ENCODE measurements at places on chromosomes 5 and 9.
A peak's percentile ranks its signal among the peaks of the same experiment; 100 is the strongest.

- DNase-seq = no peak
Observed at GRCh38 chr5:68479524-68479923, 264.0 kb downstream of the PIK3R1 start.

DNA sequence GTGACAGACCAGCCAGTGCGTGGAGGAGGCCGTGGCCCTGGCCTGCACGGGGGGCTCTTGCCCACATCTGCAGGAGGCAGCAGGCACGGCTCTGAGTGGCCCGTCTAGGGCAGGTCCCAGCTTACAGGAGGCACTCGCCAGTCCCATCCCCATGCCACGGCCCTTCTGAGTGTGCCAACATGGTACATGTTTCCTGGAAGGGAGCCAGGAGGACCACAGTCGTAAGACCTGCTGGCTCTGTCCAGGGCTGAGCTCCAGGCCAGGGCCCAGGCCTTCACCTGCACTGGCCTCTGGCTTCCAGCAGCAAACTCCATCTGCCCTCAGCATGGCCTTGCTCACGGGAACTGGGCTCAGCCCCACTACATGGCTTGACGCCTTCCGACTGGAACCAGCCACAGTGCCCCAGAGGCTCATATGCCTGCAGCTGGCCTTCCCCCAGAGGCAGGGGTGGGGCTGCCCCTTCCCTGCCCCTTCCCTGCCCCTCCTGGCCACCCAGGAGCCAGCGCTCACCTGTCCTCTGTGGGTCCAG is 3.8 kb downstream of the NKD2 start:
- DNase-seq = no peak

DNA sequence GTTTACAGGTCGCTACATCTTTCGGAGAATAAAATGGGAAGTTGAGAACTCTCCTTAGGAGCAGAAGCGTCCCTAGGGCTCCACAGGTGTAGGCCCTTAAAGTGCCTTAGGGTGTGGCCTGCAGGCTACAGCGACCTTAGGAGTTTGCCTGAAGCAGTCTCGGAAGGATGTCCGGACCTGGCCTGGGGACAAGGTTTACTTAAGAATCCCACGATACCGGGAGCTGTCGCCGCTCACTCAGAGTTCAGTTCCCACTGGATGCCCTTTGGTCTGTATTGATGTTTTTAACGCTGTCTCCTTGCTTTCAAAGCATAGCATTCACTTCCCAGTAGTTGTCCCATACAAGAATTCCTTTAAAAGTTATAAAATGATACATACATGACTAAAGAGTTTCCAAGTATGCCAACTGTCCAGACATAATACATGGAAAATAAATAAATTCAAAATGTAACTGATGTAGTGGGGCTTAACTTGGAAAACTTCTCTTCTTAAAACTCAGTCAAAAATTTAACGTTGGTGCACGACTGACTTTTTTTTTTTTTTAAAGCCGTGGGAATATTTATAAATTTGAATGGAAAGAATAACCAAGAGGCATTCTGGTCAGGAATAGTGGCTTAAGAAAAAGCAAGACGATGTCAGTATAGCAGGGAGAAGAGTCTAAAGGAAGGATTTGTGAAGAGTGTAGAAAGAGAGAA is 848 bp downstream of the RAD50 start:
- DNase-seq = peak; percentile 30

GRCh38 chr9:21810388-21810787 is 8.0 kb downstream of the MTAP start:
- DNase-seq = no peak

GRCh38 chr9:109629615-109630014 is 131.5 kb upstream of the PTPN3 start:
- DNase-seq = no peak

- DNase-seq = no peak
Observed at GRCh38 chr9:13432904-13433303, 153.4 kb upstream of the MPDZ start.

GRCh38 chr9:120927269-120928014 is 846 bp upstream of the TRAF1 start:
- DNase-seq = no peak

DNA sequence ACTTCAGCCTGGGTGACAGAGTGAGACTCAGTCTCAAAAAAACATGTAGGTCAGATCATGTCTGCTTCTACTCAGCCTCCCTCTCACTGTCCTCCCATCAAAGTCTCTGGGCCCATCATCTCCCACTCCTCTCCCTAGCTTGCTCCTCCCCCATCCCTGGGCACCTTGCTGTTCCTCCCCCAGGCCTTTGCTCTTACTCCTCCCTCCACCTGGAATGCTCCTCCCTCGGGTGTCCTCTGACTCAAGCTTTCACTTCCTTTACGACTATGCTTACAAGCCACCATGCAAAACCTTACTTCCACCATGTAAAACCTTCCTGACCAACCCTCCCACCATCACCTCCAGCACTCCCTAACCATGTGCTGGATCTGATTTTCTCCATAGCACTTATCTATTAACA is 51.5 kb downstream of the MTMR12 start:
- DNase-seq = no peak

GRCh38 chr9:2291980-2292704 is 277.0 kb downstream of the SMARCA2 start:
- no peak for DNase-seq

DNA sequence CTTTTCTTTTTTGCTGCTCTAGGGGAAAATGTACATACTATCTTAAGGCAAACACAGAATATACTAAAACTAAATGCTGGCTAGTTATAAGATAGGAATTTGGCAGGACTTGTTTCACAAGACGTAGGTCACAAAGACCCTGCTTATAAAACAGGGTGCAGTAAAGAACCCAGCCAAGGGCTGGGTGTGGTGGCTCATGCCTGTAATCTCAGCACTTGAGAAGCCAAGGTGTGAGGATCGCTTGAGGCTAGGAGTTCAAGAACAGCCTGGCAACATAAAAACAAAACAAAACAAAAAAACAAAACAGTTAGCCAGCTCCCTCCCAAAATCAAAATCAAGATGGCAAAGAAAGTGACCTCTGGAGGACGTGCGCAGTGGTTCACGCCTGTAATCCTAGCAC is 49.5 kb upstream of the DENND4C start:
- no peak for DNase-seq

- peak; percentile 34 for DNase-seq
Observed at GRCh38 chr9:128685636-128686489, 3.2 kb upstream of the SET start.

- DNase-seq = no peak
Observed at GRCh38 chr5:32487424-32487823, 42.9 kb upstream of the ZFR start.

DNA sequence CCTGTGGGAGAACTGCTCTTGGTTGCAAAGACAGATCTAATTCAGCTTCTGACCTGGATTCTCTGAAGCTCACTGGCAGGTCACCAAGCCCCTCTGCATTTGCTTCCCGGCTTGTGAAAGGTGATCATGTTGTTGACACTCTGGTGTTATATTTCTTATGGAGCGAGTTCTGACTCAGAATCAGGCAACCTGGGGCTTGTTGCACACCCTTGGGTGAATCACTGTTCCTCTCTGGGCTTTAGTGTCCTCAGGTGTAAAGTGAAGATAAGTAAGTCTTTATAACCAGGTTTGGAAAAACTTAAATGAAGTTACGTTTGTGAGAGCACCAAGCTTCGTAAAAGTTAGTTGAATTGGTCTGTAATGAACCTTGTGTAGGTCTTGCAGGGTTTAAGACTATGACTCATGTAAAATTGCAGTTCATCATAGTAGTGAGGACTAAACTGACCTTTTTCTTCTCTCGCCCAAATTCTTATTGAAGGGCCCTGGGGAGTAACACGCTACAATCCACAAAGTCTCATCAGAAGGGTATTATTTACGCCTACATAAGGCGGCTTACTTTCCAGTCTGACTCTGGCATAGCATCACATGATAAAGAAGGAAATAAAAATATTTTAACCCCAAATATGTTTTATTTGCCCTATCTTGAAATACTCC is 218.6 kb downstream of the TMEM38B start:
- DNase-seq = no peak

DNA sequence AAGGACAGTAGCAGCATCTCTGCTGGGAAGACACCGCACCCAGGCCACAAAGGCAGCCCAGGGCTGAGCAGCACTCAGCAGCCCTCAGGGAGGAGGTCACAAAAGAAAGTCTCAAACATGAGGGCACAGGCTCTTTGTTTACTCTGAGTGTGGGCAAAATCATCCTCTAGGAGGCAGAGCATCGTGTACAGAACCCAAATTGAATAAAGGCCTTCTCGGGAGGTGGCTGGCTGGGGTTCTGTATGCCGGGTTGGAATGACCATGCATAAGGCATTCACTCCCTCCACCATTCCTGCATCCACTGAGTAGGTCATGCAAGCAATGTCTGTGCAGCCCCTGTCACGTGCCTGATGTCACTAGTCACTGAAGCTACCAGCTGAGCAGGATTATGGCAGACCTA is 412.8 kb downstream of the SPOCK1 start:
- no peak for DNase-seq

DNA sequence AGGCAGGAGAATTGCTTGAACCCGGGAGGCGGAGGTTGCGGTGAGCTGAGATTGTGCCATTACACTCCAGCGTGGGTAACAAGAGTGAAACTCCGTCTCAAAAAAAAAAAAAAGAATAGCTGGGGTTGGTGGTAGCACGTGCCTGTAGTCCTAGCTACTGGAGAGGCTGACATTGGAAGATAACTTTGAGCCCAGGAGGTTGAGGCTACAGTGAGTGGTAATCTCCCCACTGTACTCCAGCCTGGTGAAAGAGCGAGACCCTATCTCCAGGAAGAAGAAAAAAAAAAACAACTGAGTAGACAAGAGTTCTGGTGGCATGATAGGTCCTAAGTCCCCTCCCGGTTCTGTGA is 26.3 kb downstream of the GOLGA2 start:
- DNase-seq = no peak

DNA sequence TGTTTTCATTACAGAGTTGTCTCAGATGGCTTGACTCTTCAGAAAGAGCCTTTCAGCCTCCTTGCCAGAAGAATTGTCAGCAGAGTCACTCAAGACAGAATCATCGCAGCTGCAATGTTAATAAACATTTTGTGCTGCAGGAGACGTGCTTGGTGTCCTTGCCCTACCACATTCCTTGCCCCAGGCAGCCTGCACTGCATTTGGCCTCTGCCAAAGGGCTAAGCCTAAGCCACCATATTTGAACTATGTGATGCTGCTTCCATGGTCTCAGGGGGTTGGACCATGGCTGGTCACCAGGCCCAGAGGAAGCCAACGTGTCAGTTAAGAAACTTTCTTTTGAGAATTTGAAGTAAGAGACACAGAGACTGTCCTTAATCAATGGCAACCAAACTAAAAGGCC is 145.4 kb downstream of the ACTL7B start:
- no peak for DNase-seq

DNA sequence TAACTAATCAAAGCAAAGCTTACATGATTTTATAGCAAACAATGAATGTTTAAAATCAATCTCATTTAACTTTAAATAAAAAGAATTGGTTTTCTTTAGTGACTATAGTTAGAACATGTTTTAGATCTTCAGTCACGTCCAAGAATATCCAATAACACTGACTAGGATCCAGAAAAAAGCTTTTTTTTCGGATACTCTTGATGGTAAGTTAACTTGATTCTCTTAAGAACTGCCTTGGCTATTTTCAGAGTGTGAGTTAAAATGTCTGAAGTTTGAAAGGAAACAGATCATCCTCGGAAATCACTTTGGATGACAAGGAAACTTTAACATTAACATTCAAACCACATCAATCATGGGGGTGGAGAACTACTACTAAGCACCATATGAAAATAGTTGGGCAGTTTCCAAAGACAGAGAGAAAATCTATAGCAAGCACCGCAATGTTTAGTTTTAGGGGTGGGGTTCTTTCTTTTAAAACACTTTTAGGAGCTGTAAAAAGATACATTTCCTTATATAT is 83.7 kb upstream of the SLC27A6 start:
- no peak for DNase-seq

DNA sequence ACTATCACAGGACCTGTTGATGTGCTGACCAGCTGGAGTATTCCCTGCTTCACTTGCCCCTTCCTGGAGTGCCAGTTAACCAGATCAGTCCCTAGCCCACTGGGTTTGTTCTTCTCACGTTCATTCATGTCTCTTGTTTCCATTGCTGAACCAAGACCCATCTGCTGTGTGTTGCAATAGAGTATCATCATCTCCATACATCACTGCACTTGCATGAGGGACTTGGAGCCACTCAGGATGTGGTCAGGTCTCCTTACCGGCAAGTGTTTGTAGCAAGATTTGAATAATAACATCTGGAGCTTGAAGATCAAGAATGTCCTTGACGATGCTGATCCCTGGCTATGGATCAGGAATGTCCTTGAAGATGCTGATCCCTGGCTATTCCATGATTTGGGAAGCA is 358.6 kb downstream of the IRX1 start:
- no peak for DNase-seq

DNA sequence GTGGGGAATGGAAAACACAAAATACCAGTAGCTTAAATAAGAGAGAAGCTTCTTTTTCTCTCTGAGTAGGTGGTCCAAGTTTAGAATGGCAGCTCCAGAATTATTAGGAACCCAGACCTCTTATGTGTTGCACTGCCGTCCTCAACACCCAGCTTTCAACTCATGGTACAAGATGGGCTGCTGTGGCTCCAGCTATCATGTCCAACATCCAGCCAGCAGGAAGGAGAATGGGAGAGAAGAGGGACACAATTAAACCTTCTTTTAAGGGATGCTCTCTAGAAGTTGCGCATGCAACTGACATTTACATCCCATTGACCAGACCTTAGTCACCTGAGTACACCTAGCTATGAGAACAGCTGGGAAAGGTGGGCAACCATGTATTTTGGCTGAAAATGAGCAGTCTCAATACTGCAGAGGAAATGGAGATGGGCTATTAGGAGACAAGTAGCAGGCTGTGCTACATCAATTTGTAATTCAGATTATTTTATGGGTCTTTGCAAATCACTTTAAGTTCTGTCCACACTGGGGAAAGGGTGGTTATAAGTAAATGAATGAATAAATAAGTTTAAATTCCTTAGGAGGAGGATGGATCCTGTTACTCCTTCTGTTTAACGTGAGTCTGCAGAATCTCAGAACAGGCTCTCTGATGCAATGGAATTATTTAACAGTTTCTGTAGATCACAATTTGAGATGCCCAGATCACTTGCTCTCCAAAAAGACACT is 76.1 kb downstream of the SLC28A3 start:
- DNase-seq = no peak

GRCh38 chr5:75051217-75051751 is 1.1 kb downstream of the GCNT4 start:
- DNase-seq = no peak

GRCh38 chr9:98881836-98882568 is 61.7 kb upstream of the COL15A1 start:
- DNase-seq = no peak

- no peak for DNase-seq
Observed at GRCh38 chr9:113444736-113445135, 18.8 kb upstream of the RGS3 start.

Data from stimulated activated CD4-positive, alpha-beta T cell treated with anti-CD3 and anti-CD28 coated beads, Interleukin-12 subunit alpha, Interleukin-12 subunit beta, amount 100 ng/mL, for 4 hours (primary cell).